ENCODE measurements at places on chromosomes 5 and 9.
A peak's percentile ranks its signal among the peaks of the same experiment; 100 is the strongest.

- peak; percentile 55 for DNase-seq
Observed at GRCh38 chr9:12935714-12936113, 160.9 kb downstream of the LURAP1L start.

- peak; percentile 74 for DNase-seq
Observed at GRCh38 chr9:87007711-87008366, 60.5 kb upstream of the GAS1 start.

GRCh38 chr5:75566710-75567309, 44.4 kb upstream of the ANKDD1B start:
- DNase-seq: peak; percentile 83

DNA sequence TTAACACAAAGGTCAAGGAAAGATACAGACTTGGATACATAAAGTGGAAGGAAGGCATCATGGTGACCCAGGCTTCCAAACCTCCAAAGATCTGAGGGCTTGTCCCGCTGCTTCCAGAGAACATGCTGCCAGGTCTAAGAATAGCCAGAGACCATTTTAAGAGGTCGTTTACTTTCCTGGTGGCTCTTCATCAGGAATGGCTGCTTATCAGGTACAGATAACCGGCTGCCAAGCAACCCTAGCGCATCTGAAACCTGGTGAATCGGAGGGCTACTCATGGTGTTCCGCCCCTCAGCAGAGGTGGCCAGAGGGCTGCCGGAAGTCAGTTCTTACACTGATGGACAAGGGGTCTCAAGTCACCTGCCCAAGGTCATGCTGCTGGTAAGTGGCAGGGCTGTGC, 251.3 kb upstream of the DAP start:
- DNase-seq: no peak

GRCh38 chr5:91065496-91065895, 317.6 kb downstream of the ARRDC3 start:
- DNase-seq: no peak

GRCh38 chr5:16013334-16014065, 166.1 kb downstream of the MARCHF11 start:
- no peak for DNase-seq

DNA sequence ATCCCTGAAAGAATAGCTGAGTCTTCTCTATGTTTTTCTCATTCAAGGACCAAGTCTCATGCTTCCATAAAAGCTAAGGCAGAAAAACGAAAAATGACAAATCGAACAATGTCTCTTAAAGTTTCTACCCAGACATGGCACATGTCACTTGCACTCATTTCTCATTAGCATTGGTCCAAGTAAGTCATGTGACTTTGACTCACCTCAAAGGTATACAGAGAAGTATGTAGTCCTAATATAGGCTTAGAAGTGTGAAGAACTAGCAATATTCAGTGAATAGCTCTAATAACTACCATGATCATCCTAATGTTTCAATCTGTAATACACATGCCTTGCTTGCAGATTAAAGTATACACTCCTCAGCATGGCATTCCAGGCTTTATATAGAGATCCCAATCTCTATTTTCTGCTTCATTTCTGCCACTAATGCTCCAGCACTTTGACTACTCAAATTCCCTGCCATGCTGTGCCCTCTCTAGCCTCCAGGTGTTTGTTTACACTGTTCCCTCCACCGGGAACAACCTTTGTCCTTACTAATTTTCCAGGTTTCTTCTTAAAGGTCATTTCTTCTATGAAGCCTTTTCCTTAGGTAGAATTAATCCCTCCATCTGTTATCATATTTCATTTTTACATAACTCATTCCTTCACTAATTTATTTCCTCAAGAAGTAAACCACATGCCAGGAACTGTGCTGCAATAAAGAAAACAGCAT, 98.9 kb downstream of the CEMIP2 start:
- no peak for DNase-seq

DNA sequence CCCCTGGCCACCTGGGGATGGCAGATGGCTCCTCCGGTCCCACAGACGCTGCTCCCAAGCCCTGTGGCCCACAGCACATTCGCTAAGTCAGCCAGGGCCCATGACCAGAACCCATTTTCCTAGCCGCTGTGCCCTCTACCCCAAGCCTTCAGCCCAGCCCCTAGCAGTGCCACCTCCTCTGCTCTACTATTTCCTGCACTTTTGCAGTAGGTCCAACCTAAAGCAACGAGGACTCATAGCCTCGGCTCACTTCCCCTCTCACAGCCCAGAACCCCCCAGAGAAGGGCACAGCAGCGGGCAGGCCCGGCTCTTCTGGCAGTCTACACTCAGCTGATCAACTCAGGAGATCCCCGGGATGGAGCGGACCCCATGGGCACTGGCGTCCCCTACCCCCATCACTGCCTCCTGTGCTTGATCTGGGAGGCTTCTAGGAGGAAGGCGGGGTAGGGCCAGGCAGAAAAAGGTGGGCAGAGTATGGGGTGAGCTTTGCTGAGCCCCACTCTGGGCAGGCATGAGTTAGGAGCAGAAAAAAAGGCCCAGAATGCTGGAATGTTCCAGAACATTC, 111.2 kb downstream of the ZNF354C start:
- no peak for DNase-seq

Data from fibroblast of the conjunctiva (primary cell).